ENCODE measurements at places on chromosomes 1 and 21.

DNA sequence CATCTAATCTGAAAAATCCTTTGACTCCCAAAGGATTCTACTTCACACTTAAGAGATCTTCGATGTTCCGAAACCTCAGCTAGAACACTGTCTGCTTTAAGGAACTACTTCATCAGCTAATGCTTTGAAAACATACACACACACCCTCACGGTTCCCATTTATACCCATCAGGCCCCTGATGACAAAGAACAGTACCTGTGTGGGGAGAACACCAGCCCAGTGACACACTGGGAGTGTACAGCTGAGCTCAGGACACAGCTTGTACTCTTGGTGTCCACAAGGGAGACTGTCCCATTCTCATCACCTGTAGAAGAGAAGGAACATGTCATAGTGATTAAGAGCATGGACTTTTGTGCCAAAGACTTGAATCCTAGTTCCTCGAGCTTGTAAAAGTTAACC, 6.6 kb downstream of the WDR77 start:
- no peak for DNase-seq

- DNase-seq: no peak
Measured at GRCh38 chr1:166906647-166907046, 30.6 kb upstream of the TADA1 start.

DNA sequence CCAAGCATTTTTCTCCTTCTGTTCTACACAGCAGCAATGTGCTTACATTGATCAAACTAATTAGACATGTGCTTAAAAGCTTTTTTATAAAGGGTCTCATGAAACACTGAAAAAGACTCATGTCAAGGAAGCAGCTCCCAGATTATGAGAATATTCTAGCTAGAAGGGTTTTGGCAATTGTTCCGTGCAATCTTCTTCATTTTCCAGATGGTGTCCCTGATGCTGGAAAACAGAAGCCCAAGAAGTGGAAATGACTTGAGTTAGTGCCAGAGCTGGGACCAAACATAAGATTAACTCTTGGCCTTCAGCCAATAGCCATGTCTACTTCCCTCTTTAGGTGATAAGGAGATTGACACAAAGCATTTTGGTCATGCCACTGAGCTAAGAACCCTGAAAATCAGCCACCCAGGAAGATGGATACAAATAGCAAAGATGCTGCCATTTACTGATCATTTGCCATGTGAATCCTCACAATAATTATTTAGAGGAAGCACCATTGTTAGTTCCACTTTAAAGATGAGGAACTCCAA, 110.8 kb downstream of the MATN1 start:
- no peak for DNase-seq

DNA sequence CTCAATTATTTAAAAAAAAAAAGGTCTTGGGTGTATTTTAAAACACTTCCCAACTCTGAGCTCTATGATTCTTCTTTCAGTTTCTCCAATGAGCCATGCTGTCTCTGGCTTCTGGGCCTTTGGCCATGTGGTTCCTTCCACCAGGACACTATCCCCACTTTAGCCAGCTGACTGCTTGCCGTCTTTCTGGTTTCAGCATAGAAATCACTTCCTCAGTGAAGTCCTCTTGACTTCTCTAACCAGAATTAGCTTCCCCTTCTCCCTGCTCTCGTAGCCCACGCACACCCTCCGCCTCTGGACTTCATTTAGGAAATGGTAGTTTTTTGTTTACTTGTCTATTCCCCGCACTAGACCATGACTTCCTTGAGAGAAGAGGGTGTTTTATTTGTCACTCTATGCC, 1.1 kb upstream of the DIO1 start:
- DNase-seq: no peak

GRCh38 chr1:221117548-221117951, 238.3 kb downstream of the HLX start:
- DNase-seq: no peak

- DNase-seq: no peak
Measured at GRCh38 chr1:23357138-23357908, 12.3 kb downstream of the ZNF436 start.

GRCh38 chr1:20153000-20153418, 13.9 kb downstream of the PLA2G2F start:
- no peak for DNase-seq

DNA sequence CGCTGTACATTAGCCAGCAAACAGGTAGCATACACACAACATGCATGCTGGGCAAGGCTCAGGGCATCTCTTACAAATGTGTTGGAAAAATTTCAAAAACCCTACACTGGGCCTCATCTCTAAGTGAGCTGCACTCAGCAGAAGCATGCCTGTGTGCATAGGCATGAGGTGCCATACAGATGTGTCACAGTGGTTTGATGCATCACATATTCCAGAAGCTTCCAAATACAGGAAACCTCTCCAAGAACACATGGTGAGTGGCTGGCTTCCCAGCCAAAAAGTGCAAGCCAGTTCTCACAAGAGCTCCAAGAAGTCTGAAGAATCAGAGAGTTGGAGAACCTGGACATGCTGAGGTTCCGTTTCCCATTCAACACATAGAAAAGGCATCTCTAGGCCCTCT, 58.3 kb downstream of the CD46 start:
- no peak for DNase-seq

- no peak for DNase-seq
Measured at GRCh38 chr1:47590523-47591225, 152.8 kb downstream of the FOXD2 start.

DNA sequence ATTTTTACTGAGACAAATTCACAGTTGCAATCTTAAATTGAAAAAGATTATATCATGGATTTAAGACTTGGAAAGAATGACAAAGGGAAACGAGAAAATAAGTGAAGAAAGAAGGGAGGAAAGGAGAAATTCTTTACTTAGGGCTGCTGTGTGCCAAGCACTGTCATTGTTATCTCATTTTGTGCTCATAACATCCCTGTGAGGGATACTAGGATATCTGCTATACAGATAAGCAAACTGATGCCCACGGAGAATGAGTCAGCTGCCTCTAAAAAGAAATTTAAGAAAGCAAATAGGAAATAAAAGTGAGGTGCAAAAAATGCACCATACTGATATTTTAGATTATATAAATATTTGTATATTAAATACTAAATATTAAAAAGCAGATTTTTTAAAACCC, 183.6 kb upstream of the NR5A2 start:
- no peak for DNase-seq

GRCh38 chr1:215133532-215133931, 51.0 kb downstream of the KCNK2 start:
- DNase-seq: no peak

- DNase-seq: no peak
Measured at GRCh38 chr1:162381383-162381782, at the start of gene C1orf226. C1orf226 (plus strand) TSS chr1:162381728; CDS start chr1:162381902, 174 bp downstream.

GRCh38 chr1:30744060-30744756, 13.4 kb downstream of the LAPTM5 start:
- DNase-seq: no peak

- DNase-seq: no peak
Measured at GRCh38 chr1:100109554-100110066, 23.1 kb downstream of the SASS6 start.

DNA sequence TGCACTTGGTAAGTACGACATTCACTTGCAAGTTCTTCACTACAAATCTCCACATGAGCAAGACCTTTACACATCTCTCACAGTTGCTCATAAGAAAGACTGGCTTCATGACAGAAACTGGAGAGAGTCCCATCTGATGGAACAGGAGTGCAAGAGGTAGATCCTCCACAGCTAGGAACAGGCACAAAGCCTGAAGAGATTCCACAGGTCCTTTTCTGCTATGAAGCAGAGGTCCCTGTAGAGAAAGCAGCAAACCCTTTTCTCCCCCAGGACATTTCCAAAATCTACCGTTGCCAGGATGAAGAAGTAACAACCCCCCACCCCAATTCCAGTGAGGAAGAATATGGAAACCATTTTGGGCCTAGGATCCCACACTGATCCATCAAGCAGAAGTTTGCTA, 47.3 kb downstream of the EIF4G3 start:
- no peak for DNase-seq

DNA sequence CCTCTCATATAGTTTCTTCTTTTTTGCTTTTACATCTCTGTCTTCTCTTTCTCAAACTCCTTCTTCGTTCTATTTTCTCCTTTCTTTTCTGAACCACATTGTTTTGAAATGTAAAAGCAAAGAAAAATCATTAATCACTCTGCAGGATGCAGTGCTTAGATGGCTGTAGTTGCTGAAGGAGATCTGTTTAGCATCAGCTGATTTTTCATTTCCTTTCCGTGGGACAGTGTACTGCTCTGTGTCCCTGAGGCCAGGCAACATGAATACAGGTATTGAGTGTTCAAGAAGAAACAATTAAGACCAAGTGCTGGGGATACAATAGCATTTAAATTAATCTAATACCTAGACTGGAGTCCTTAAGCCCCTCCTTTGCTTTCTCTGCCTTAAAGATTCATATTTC, 257.2 kb upstream of the SPAG17 start:
- DNase-seq: no peak

Measured in naive thymus-derived CD8-positive, alpha-beta T cell (primary cell).